ENCODE measurements at places on chromosomes 1 and 21.
A peak's percentile ranks its signal among the peaks of the same experiment; 100 is the strongest.

DNA sequence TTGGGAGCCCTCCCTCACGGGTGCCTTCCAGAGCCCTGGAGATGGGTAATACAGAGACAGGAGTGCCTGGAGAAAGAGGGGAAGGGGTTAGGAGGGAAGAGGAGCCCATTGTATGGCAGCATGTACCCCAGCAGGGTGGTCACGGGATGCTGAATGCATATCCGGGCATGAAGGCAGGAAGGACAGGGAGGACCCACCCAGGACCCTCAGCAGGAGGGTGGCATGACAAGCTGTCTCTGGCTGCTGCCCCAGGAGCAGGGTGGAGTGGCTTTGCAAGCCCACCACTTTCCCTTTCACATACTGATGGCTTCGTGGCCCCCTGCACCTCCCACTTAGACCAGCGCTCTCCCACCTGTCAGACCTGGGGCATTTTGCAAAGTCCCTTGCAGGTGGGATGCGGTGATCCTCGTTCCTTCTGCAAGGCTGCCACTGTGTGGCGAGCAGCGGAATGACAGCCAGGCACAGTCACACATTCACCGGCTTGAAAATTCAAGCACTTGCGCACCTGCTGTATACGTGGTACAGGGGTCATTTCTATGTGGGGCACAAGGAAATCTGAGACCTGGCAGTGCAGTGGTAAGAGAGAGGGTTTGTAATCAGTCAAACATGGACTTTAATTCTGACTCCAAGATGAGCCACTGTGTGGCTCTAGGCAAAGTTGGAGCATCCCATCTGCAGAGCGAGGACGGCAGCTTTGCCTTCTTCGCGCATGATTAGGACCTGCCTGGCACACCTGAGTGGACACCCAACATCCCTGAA lies 53.2 kb upstream of the TMEM51 start:
- DNase-seq: peak; percentile 77

DNA sequence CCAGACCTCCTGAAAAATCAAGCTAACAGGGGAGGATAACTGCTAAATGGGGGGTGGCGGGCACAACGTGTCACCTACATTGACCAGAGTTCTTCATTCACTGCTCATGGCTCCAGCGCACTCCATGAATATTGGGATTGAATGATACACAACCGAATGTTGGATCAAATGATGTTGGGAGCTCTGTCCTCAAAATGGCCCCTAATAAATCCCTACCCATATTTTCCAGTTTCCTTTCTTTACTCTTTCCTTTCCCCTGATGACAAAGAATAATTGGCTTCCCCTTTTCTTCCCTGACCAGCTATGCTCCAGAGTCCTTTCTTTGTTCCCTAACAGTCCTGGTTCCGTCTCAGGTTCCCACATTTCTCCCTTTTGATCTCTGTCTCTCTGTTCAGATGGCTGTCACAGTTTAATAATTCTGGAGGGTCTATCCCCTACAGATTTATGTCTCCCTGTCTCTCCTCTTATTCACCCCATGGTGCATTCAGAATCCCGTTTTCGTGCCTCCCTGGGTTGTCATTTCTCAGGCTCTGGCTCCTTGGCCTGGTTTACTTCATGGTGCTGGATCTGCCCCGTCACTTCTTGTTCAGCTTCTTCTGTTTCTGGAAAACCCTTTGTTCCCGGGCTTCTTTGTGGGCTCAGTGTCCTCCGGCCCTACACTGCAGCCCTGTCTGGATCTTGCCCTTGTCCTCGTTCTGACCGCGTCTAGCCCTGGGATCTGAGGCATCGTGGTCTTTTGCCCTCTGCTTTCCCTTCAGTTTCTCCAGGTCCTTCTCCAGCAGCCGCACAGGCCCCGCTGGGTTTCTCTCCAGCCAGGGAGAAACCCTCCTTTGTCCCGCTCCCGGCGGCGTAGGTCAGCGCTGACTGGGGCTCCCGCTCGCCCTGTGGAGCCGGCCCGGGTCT lies 78.3 kb downstream of the NDUFS5 start:
- DNase-seq: peak; percentile 23

DNA sequence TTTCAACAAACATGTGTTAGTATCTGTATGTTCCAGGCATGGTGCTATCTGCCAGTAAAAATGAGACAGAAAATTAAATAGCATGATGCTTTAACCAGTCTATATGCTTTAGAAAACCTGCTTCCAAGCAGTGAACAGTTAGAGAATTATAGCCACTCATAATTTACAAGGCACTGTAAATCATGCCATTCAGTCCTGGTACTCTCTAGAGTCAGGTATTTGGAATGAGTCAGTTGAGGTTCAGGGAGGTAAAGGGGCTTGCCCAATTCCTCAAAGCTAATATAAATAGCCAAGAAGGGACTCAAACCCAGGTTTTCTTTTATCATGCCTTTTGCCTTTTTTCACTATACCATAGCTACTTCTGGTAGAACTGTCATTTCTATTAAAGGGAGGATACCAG lies 184.4 kb downstream of the NFIA start:
- DNase-seq: no peak

- no peak for DNase-seq
Observed at GRCh38 chr1:20601129-20601825, 12.4 kb downstream of the CDA start.

GRCh38 chr1:112431038-112431437 lies 35.0 kb downstream of the CTTNBP2NL start:
- peak; percentile 6 for DNase-seq

DNA sequence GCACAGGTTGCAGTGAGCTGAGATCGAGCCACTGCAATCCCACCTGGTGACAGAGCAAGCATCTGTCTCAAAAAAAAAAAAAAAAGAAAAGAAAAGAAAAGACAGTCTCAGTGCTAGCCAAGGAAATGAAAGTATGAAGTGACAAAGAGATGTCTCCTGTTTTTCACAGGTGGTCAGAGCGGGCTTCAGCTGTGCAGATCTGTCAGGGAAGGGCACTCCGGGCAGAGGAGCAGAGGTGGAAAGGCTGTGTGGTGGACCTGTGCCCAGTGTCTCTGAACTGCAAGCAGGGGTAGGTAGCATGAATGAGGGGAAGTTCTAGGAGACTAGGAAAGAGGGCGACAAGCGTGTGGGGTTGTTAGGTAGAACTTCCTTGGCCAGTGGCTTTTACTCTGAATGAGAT lies 67.5 kb downstream of the CD247 start:
- no peak for DNase-seq

DNA sequence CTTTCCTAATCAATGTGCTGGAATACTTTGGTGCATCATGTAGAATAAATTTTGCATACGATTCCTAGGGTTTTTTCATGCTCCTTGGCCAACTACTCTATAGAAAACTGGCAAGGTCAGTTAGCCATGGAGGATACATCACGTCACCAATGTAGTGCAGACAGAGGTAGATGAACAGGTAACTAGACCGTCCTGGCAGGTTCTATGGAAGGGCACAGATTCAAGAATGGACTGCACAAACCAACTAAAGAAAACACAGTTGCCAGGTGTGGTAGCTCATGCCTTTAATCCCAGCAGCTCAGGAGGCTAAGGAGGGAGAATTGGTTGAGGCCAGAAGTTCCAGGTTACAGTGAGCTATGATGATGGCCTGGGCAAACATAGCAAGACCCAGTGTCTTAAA lies 9.9 kb downstream of the MTF1 start:
- no peak for DNase-seq

DNA sequence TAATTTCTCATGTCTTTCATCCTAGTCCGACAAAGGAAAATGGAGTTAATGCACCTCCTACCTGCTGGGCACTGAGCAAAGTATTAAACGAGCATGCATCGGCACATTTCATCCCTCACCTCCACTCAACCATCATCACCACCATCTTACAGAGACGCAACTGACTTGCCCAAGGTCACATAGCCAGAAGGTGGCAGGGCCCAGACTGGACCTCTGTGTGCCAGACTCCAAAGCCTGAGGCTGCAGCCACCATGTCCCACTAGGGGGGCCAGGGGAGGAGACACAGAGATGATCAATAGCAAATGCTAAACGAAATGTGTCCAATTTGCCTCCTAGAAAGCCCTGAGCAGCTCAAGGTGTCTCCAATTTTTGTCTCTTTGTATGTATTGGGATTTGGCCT lies 163.7 kb upstream of the EDN2 start:
- no peak for DNase-seq

- no peak for DNase-seq
Observed at GRCh38 chr1:79617777-79618176, 611.2 kb upstream of the ADGRL4 start.

DNA sequence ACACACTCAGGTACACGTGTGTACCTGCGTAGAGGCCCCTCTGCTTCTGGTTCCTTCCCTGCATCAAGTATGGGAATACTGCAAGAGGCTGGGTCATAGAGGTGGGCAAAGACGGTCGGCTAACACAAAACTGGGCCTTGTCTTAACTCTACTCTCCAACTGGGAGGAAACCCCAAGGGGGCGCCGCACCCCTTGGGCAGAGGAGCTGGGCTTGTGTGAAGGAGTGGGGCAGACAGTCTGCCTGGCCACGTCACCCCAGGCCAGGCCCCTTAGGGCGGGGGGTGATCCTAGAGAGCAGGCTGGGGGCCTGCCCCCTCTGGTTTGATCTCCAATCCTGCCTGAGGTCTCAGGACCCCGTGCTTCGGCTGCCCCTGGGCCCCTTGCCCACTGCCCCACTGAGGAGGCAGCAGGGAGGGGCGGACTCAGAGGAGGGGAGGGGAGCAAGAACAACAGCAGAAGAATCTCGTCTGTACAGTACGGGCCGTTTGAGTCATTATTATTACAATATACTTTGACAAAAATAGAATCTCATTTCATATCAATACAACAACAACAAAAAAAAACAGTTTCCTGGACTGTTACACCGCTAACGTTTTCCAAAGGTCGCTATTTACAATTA lies 34.7 kb downstream of the MEF2D start:
- DNase-seq: no peak

DNA sequence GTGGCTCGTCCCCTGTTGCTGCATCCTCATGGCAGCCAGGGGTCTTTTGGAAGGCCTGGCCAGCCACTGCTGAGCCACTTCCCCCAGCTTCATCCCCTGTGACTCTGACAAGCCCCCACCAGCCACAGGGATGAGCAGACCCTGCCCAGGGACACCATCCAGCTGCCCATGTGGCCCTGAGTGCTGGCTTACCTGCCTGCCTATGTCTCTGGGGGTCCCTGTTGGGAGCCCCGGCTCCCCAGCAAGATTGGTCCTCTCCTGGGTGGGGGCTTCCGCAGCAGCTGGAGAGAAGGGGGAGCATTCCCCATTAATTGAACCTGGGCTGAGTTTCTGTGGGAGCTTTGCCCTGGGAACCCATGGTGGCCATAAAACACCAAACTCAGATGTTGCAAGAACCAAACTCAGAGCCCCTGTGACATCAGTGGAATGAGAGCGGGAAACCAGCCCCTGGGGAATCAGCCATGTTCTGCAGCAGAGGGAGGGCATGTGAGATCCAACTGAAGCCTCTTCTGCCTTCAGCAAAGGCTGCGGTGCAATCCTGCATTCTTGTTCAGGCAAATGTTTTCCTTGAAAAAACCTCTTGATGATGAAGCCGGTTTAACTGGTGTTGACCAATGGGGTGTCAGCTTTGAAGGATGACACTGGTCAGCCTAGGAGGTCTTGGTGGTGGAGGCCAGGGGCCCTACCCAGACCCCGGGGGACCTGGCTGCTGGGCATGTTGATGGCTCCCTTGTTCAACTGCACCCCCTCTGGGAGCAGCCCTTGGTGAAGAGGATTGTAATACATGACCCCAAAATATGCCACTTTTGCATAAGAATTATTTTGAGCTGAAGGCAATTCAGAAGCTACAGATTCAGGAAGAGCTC lies 28.3 kb upstream of the COL18A1 start:
- no peak for DNase-seq

DNA sequence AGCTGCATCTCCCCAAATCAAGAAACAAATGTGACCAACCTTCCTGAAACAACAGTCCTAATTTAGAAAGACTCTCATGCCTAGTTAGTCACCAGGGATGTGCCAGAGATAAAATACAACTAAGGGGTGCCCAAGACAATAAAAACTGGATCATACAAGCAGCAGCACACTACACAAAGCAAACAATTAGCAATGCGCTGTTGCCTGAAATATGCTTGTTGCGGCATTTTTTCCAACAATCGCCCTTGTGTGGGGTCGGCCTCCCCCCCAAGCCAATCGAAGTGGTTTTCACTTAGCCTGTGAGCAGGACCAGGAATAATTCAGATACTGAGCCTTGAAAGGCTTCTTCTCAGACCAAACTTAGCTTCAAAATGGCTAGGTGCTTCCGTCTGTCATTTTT lies 1.4 kb upstream of the STMN1 start:
- DNase-seq: no peak

DNA sequence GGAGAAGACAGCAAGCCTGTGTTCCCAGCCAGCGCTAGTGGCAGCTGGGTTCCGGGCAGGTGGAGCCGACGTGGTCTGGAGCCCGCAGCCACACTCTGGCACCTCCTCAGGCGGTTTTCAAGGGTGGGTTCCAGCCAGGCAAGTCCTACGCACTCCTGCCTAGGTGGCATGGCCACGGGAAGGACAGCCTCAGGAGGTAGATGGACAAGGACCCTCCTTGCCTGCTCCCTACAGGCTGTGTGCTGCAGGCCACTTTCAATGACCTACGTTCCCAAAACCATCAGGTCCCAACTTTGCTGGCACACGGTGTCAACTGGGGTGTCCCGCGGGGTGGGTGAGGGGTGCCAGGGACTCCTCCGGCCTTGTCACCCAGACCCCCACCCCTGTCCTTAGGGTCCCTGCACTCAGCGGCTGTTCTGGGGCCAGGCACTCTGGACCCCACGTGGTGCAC lies 6.7 kb upstream of the PTGER3 start:
- DNase-seq: no peak

GRCh38 chr21:38241029-38241740 lies 15.6 kb upstream of the KCNJ15 start:
- DNase-seq: peak; percentile 90

GRCh38 chr21:24832961-24833360 lies 774.3 kb downstream of the MRPL39 start:
- no peak for DNase-seq

GRCh38 chr21:16460936-16461335 lies 731.2 kb downstream of the USP25 start:
- no peak for DNase-seq

DNA sequence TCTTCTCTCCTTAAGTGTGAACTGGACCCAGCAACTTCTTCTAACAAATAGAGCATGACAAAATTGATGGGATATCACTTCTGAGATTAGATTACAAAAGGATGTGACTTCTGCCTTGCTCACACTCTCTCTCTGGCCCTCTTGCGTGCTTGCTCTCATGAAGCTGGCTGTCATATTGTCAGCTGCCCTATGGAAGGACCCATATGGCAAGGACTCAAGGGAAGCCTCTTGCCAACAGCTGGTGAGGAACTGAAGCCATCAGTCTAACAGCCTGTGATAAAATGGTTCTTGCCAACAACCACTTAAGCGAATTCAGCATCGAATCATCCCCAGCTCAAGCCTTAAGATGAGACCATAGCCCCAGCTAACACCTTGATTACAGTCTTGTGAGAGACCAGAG lies 4.8 kb upstream of the TLR5 start:
- DNase-seq: no peak

DNA sequence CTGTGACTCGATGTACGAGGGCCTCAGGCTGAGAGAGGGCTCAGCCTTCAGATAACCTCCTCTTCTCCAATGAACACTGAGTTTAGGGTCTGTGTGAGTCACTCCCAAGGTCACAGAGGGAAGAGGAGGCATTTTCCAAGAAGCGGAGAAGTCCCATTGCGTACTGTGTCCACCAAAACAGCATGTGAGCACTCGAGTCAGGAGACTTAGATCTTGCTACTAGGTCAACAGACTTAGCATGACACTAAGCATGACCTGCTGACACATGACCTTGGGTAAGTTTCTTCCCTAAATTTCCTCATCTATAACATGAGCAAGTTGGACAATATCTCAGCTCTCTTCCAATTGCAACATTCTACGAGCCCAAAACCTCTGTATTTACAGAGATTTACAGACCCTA lies 68.0 kb downstream of the PLPP3 start:
- DNase-seq: peak; percentile 43
